Cardiac atrium fibroblast (primary cell): ENCODE measurements at places on chromosomes 5 and 9. TPM values are rescaled to one million over a fixed set of nuclear protein-coding genes. Genes with fewer than 3 reads are reported as not detected.

FAM200C gene
- 1.1 and 4.4 TPM in 2 replicates for total RNA-seq

MTAP gene
- 22.7 and 24.4 TPM in 2 replicates for total RNA-seq

CTNND2 gene
- total RNA-seq, result not detected in 2 replicates

CBY3 gene
- total RNA-seq, result not detected in 2 replicates

TESK1 gene
- 14.1 and 16.1 TPM in 2 replicates for total RNA-seq

CYLC2 gene
- total RNA-seq, result not detected in 2 replicates

MLLT3 gene
- total RNA-seq, result 14.6 and 19.1 TPM in 2 replicates

RFX3 gene
- 0.65 and 2.5 TPM in 2 replicates for total RNA-seq

FAM221B gene
- not detected in 2 replicates for total RNA-seq

SPATA9 gene
- total RNA-seq, result not detected in 2 replicates

CLPTM1L gene
- total RNA-seq, result 90.1 and 181 TPM in 2 replicates

FOXD4L4 gene
- 0.97 TPM in 1 of 2 replicates, not detected in the other for total RNA-seq

REEP2 gene
- total RNA-seq, result 7.9 and 8.3 TPM in 2 replicates

TMEM252 gene
- not detected in 2 replicates for total RNA-seq

PCDHB8 gene
- 0.49 TPM in 1 of 2 replicates, not detected in the other for total RNA-seq

NTRK2 gene
- under 0.01 and 1.5 TPM in 2 replicates for total RNA-seq

KIF4B gene
- not detected in 2 replicates for total RNA-seq

SPINK1 gene
- total RNA-seq, result not detected in 2 replicates

ADCY2 gene
- not detected in 2 replicates for total RNA-seq

PCDHGA3 gene
- 2.0 and 2.9 TPM in 2 replicates for total RNA-seq

IGIP gene
- 5.8 and 9.7 TPM in 2 replicates for total RNA-seq

DMRT3 gene
- not detected in 2 replicates for total RNA-seq

AFAP1L1 gene
- 22.4 and 24.6 TPM in 2 replicates for total RNA-seq

GABRA1 gene
- total RNA-seq, result not detected in 2 replicates

ZBTB5 gene
- total RNA-seq, result 7.5 and 9.4 TPM in 2 replicates

SQSTM1 gene
- total RNA-seq, result 292 and 448 TPM in 2 replicates

NRG2 gene
- total RNA-seq, result 0.32 TPM in 1 of 2 replicates, not detected in the other

GFI1B gene
- under 0.01 TPM in 1 of 2 replicates, not detected in the other for total RNA-seq

RANBP3L gene
- not detected in 2 replicates for total RNA-seq

C7 gene
- total RNA-seq, result 1,610 and 3,690 TPM in 2 replicates

COL23A1 gene
- 1.3 TPM in 1 of 2 replicates, not detected in the other for total RNA-seq

MYMK gene
- not detected in 2 replicates for total RNA-seq

CER1 gene
- total RNA-seq, result not detected in 2 replicates

MTRR gene
- 27.4 and 29.6 TPM in 2 replicates for total RNA-seq

CCDC180 gene
- total RNA-seq, result under 0.01 TPM in 1 of 2 replicates, not detected in the other

OR1N2 gene
- not detected in 2 replicates for total RNA-seq

IFNA2 gene
- total RNA-seq, result not detected in 2 replicates

URM1 gene
- total RNA-seq, result 39.2 and 39.4 TPM in 2 replicates

FOXD4 gene
- not detected in 2 replicates for total RNA-seq

CCNJL gene
- total RNA-seq, result 0.16 and 0.90 TPM in 2 replicates

C5orf52 gene
- total RNA-seq, result not detected in 2 replicates

ANKDD1B gene
- total RNA-seq, result 0.16 and 0.36 TPM in 2 replicates
